Spinal cord (tissue), 10 donors: ENCODE measurements at places on chromosomes 1 and 21. TPM values are rescaled to one million over a fixed set of nuclear protein-coding genes. Genes with fewer than 3 reads are reported as not detected.

DNA sequence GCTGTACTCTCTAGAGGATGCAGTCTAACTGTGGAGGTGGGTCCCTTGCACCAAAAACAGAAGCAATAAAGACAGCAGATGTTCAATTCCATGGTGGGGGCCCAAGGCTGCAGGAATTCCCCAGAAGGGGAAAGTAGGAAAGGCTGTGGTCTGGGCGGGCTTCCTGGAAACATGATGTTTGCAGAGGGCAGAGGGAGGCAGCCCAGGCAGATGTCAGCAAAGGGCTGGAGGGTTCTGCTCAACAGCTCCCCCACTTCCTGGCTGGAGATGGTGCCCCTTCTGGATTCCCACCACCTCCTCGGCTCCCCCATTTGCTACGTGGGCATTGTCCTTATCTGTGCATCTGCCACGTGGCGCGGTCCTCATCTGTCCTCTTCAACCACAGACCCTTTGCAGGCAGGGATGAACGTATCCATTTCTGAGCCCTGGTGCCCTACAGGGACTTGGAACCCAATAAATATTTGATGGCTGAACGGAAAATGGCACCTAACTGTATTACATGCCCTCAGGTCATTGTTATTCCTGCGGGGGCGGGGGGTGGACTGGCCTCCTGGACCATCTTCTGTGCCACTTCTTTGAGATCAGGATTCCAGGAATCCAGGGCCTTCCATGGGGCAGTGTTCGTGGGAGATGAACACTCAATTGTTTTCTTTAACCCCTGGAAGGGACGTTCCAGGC, 8.4 kb upstream of the GUCA2B start:
- DNase-seq: no peak

GRCh38 chr1:111191496-111191895, 8.9 kb downstream of the DENND2D start:
- DNase-seq: no peak

DNA sequence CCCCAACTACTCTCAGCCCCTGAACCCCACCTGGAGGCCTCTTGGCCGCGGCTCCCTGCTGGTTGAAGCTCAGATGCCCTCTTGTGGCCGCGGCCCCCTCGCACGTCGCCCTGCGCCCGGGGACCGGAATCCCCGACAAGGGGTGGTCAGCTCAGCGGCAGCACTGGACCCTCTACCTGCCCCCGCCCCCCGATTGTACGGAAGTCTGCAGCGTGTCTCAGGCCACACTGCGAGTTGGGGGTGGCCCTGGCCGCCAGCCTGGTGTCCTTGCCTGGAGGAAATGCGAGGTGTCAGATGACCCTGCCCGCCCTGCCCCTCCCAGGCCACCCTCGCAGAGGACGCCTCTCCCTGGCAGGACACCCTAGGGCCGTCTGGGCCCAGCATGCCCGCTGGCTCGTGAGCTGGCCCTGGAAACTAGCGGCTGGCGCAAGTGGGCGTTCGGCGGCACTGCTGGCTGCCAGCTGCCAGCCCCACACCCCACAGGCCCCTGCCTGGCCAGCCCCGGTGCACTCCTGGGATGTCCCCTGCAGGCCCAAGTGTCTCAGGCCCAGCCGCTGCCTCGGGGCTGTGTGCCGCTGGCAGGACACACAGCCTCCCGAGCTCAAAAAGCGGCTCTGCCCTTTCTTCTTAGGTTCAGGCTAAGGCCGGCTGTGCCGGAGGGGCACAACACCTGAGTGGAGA, 60.8 kb downstream of the EDN2 start:
- DNase-seq: no peak

The ARMH1 gene
- total RNA-seq: 6.3 TPM

The PDZK1 gene
- 1.9 TPM for total RNA-seq

- DNase-seq: no peak
Observed at GRCh38 chr1:220182111-220182510, 88.2 kb downstream of the IARS2 start.

DNA sequence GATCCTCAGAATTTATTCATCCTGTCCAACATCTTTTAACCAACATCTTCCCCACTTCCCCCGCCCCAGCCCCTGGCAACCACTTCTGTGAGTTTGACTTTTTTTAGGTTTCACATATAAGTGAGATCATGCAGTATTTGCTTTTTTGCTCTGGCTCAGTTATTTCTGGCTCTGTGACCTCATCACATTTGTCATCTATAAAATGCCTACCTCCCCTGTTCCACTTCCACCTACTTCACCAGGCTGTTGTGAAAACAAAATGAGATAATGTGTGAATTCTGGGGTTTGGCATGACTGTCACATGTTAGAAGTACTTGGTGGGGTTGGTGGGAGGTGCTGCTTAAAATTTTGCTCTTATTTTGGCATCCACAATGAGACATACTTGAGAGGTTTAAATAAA, 18.4 kb downstream of the HHAT start:
- peak; percentile 39 for DNase-seq

- DNase-seq: no peak
Observed at GRCh38 chr1:184593597-184593996, 161.1 kb downstream of the EDEM3 start.

- no peak for DNase-seq
Observed at GRCh38 chr1:240152611-240153297, 61.1 kb downstream of the FMN2 start.

- DNase-seq: no peak
Observed at GRCh38 chr1:94382201-94382600, 36.0 kb upstream of the ABCD3 start.

DNA sequence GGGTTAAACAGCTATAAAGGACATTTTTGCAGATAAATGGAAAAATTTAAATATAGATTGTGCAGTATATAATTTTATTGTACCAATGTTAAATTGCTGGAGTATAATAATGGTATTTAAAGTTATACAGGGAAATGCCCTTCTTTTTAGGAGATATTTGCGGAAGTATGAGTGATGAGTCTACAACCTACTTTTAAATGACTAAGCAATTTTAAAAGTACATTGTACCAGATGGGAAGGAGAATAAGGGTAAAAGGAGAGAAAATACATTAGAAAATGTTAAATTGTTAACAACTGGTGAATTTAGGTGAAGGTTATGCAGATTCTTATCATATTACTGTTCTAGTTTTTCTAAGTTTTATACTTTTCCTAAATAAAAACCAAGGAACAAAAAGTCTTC, 91.8 kb downstream of the ZZZ3 start:
- no peak for DNase-seq
